PC-3 (cell line): ENCODE measurements at places on chromosomes 5 and 9. TPM values are rescaled to one million over a fixed set of nuclear protein-coding genes. Genes with fewer than 3 reads are reported as not detected.
A peak's percentile ranks its signal among the peaks of the same experiment; 100 is the strongest.

GRCh38 chr9:134967547-134967930 lies 49.8 kb upstream of the FCN1 start:
- no peak for DNase-seq

DNA sequence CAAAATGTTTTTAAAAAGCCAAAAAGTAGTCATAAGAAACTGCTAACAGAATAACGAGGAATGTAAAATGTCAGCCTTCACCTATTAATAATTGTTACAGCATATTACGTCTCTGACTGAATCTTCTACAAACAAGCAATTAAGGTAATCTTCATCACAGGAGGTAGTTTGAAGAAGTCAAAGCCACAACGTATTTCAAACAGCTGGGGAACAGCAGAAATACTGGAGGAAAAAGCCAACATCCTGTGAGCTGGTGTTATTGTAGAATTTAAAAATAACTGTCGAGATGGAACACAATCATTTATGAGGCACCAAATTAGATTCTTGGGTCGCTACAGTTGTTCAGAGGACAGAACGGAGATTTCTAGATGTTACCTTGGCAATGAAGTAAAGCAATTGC lies 450.5 kb downstream of the AGTPBP1 start:
- no peak for DNase-seq

DNA sequence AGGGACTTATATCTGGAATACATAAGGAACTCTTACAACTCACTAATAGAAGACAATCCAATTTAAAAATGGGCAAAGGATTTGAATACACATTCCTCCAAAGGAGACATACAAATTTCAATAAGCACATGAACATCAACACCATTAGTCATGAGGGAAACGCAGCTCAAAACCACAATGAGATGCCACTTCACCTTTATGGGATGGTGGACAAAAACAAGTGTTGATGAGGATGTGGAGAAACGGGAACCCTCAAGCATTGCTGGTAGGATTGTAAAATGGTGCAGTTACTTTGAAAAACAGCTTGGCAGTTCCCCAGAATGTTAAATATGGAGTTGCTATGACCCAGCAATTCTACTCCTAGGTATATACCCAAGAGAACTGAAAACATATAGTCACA lies 72.7 kb upstream of the IER5L start:
- peak; percentile 13 for DNase-seq

- DNase-seq: no peak
These were observed 532.4 kb downstream of the CCDC171 start for GRCh38 chr9:16085167-16085726.

Gene GRM6
- total RNA-seq: not detected in 2 replicates

Gene ACTBL2
- 0.11 and 0.12 TPM in 2 replicates for total RNA-seq

GRCh38 chr5:54930736-54931135 lies 54.7 kb downstream of the ESM1 start:
- DNase-seq: no peak

Gene DOK3
- 6.2 and 11.7 TPM in 2 replicates for total RNA-seq

Gene REEP2
- 2.4 and 2.5 TPM in 2 replicates for total RNA-seq

- peak; percentile 19 for DNase-seq
These were observed 128.9 kb upstream of the SPEF2 start for GRCh38 chr5:35488791-35489190.

- no peak for DNase-seq
These were observed 61.6 kb upstream of the C9orf72 start for GRCh38 chr9:27634879-27635278.

DNA sequence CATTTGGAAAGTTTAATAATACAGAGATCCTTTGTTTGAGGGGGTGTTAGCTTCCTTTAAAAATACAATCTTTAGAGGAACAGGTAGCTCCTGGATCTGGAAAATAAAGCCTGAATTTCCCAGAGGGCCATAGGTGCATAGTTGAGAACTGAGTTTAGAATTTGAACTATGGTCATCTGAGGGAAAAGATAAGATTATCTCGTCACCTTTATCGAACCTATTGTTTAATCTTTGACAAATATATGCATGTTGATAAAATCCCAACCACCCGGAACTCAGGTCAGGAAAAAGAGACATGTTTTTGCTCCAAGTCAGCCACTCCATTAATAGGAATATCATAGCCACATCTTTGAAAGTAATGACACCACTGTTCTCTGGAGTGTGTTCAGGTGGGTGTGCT lies 91.7 kb upstream of the FAM169A start:
- no peak for DNase-seq

DNA sequence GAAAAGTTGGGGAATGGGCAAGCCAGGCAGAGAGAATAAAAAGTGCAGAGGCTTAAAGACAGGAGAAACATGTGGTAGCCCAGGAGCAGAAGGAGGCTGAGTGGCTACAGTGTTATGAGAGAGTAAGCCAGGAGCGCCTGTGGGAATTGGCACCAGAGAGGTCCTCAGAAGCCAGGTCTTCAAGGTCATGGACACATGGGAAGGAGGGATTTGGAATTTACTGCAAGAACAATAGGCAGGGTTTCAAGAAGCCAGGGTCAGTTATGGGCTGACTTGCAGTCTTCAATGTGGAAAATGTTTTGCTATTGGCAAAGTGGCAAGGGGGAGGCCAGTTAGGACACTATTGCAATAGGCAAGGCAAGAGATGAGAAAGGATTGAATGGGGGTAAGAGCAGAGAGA lies 29.3 kb downstream of the ERAP1 start:
- DNase-seq: no peak

- no peak for DNase-seq
These were observed 72.4 kb downstream of the UGCG start for GRCh38 chr9:111969061-111969460.

DNA sequence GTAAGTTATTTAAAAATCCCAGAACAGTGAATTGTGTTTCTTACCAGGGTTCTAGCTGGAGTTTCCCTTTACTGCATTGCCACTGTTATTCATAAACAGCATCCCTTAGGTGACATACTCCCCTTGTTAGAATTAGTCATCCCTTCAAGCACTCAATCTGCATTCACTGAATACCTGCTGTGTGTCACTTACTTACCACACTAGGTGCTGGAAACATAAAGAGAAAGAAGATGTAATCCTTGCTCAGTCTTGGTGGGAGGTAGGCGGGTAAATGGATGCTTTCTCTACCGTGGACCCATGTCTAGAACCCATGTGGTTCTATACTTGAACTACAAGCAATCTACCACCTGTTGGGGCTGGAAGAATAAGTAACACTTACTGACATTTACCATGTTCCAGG lies 371.6 kb downstream of the KDM4C start:
- no peak for DNase-seq

GRCh38 chr9:88773627-88774244 lies 217.5 kb upstream of the S1PR3 start:
- no peak for DNase-seq

Gene NDUFB6
- total RNA-seq: 83.9 and 86.4 TPM in 2 replicates

DNA sequence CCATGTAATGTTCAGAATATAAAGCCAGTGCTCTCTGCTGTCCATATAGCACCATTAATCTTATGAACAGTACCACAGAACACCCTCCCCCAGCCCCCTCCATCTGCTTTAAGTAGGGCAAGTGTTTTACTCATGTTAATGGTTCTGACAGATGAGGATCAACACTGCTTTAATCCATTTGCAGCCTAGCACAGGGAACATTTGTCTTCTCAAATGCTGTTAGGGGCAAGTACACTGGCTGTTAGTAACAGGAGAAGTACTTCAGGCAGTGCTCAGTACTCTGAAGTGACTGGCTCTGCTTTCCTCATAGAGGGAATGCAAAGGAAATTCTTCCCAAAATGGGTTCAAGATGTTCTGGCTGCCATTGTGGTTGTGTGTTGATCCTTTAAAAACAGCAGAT lies 202.6 kb downstream of the DCP2 start:
- DNase-seq: no peak

- peak; percentile 35 for DNase-seq
These were observed 471.5 kb downstream of the HINT1 start for GRCh38 chr5:130693509-130693908.

GRCh38 chr9:124386201-124386600 lies 29.0 kb downstream of the PSMB7 start:
- DNase-seq: no peak

- DNase-seq: no peak
These were observed 24.2 kb upstream of the S1PR3 start for GRCh38 chr9:88966894-88967676.
